ENCODE measurements at places on chromosomes 3 and 15.

GRCh38 chr3:149657321-149657925, 402 bp downstream of the WWTR1 start:
- DNase-seq: peak; percentile 15

GRCh38 chr3:121660356-121661171, at the start of gene HCLS1:
HCLS1 (minus strand) TSS chr3:121660903; CDS start chr3:121658347, 2,556 bp downstream.
- peak; percentile 91 for DNase-seq

DNA sequence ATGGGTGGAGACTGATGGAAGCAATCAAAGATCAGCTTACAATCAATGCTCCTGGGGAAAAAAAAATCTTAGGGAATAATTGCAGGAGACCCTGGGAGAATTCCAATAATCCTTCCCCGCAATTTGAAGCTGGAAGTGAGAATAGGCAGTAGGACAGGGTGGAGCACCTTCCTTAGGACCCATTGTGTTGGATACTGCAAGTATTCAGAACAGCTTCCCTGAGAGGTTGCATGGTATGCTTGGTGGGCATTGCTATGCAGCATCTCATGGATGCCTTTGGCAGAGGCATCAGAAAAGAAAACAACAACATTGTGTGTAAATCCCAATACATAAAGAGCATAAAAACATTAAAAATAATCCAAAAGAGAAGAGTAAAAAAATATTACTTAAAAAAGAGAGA, 24.6 kb upstream of the DUT start:
- DNase-seq: no peak

DNA sequence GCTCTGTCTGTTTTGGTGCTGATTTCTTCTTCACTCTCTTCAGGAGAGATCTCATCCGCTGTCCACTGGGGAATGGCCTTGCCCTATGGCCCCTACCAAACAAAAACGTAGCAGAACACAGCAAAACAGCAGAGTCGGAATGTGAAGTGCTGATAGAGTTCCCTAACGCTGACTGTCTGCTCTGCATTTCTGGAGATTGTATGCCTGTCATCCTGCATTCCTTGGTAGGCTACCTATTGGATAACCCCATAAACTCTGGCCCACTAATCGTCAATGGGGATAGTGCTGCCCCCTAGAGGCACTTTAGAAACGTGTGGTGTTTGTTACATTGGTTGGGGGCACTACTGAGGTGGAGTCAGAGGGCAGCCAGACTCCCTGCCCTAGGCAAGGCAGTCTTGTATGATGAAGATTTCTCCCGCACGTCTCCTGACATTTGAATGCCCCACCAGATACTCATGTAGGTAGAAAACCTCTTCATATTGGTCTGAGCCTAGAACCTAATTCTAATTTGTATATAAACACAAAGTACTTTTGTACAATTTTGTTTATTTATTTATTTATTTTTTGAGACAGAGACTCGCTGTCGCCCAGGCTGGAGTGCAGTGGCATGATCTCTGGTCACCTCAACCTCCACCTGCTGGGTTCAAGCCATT, 15.6 kb upstream of the MAGEF1 start:
- DNase-seq: peak; percentile 74

DNA sequence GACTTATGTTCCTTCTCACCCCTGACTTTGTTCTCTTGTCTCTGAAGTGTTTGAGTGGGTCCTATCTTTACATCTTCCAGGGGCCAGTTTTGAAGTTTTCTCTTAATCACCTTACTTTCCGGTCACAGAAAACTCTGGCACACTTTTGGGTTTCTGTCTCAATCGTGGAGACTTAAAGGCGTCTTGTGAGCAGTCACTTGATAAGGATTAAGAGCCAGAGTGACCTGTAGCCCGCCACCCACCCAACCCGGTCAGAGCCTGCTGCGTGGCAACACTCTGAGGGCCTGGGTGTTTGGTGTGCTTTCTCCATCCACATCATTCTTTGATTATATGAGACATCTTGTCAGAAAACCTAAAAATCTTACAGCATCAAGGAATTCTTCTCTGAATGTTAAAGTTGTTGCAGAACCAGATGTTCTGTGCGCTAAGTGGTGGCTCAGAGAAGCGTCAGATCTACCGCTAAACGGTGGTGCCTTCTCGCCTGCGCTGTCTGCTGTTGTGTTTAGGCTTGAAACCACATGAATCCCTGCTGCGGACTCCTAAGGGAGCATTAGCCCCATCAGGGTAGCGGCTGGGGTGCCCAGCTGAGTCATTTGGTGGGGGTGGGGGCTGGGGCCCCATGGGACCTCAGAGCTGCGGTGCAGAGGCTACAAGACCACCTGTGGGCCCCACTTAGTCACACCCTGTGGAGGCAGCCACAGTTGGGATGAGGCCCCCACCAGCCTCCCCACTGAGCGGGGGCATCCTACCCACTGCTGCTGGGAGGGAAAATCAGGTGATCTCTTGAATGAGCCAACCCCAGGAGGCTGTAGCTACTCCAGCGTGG, 158.7 kb upstream of the BHLHE40 start:
- no peak for DNase-seq

- no peak for DNase-seq
Observed at GRCh38 chr15:69610277-69610676, 157.7 kb downstream of the RPLP1 start.

- DNase-seq: no peak
Observed at GRCh38 chr3:142251951-142252350, 26.6 kb upstream of the GK5 start.

- DNase-seq: no peak
Observed at GRCh38 chr15:27119695-27120266, 148.8 kb downstream of the GABRG3 start.

DNA sequence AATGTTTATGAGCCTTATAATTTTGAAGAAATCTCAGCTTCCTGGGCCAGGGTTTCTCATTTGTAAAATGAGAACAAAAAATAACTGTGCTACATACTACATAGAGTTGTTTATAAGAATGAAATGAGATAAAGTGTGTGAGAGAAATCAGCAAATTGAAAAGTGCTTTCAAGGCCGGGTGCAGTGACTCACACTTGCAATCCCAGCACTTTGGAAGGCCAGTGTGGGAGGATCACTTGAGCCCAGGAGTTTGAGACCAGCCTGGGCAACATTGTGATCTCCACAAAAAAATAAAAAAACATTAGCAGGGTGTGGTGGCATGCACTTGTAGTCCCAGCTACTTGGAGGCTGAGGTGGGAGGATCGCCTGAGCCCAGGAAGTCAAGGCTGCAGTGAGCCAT, 22.4 kb downstream of the FOXB1 start:
- no peak for DNase-seq
